ENCODE measurements at places on chromosomes 5 and 9. TPM values are rescaled to one million over a fixed set of nuclear protein-coding genes. Genes with fewer than 3 reads are reported as not detected.

Gene NR3C1
- 27.6 TPM for polyA plus RNA-seq

Gene PITX1
- polyA plus RNA-seq, result not detected

Gene ETF1
- 34.8 TPM for polyA plus RNA-seq

Gene FIBCD1
- not detected for polyA plus RNA-seq

Gene MARVELD2
- 0.66 TPM for polyA plus RNA-seq

Gene DNAH5
- 2.1 TPM for polyA plus RNA-seq

Gene SLC28A3
- not detected for polyA plus RNA-seq

Gene IL3
- polyA plus RNA-seq, result not detected

Gene PCDHA9
- polyA plus RNA-seq, result 0.16 TPM

Gene PAEP
- not detected for polyA plus RNA-seq
